ENCODE measurements at places on chromosomes 7 and 10.

DNA sequence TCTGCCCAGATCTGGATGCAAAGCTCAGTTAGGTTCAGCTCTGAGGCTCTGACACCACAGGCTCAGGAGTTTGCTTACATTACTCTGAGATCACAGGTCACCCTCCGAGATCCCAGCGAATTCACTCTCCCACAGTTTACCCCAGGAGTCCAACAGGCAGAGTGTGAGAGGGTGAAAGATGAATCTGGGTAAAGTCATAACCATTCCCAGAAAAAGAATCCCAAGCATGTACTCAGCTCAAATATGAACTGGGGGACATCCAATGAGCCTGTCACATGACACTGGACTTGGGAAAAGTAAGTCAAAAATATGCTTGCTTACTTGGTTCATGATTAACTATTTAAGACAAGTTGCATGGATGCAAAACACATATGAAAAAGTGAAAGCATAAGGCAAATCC lies 110.3 kb upstream of the ARID5B start:
- DNase-seq = no peak

DNA sequence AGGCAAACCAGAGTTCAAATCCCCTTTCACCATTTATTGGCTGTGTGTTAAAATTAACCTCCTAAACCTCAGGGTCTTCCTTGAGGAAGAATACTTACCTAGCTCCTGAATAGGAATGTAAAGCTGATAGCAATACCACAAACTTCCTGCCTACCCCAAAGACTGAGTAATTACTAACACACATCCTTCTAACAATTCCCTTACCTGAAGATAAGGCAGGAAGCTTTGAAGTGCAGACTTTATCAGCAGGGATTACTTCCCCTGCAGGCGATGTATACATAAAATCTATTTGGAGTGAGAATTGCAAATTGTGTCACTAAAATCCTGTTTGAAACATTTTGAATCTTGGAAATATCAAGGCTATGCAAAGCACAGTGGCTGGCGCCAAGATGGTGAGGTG lies 21.2 kb downstream of the EVX1 start:
- DNase-seq = no peak

- no peak for DNase-seq
These were observed 21.4 kb downstream of the LEP start for GRCh38 chr7:128262273-128263028.

DNA sequence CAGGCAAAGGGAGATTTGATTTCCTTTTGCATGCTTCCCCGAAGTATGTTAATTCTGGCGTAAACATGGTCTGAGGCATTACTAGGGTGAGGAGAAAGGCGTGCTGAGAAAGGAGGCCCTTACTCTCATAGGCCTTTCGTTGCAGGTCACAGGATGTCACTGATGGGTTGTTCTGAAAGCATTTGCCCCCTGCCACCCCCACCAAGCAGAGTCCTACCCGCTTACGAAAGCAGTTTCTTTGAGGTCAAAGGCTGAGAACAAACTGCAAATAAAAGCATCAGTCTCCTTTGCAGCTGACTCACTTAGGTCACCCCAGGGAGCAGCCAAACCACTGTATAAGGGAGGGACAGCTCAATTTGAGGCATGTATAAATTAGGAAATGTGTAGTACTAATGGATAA lies 57.1 kb downstream of the BPGM start:
- DNase-seq = no peak

DNA sequence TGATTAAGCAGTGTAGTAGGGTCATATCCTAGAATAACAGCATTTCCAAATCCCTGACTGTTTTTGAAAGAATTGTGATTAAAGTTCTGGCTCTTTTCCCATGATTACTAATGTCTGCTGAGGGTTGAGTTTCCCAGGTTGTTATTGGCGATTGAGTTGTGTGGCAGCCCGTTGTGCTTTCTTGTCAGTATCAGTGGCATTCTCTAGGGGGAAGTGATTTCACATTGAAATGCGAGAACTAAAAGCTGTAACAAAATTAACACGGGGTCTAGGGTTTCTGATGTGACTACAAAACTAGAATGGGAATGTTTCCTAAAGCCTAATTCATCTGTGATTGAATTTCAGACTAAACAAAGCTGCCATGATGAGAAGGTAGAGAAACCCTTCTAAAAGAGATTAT lies 349.4 kb downstream of the EXOC4 start:
- DNase-seq = no peak

DNA sequence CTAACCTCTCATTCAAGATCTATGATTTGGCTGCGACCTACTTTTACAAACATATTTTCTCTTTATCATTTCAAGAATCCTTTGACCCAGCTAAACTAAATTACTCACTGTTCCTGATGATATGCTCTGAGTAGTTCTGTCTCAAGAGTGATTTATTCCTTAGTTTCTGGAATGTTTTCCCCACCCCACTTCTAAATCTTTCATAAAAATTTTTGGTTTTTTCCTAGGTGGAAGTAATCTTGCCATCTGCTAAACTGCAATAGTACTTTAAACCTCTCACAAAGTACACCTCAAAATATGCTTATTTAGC lies 170.8 kb downstream of the DNAJC1 start:
- no peak for DNase-seq

- DNase-seq = no peak
These were observed 518.0 kb downstream of the AUTS2 start for GRCh38 chr7:70116244-70116643.

DNA sequence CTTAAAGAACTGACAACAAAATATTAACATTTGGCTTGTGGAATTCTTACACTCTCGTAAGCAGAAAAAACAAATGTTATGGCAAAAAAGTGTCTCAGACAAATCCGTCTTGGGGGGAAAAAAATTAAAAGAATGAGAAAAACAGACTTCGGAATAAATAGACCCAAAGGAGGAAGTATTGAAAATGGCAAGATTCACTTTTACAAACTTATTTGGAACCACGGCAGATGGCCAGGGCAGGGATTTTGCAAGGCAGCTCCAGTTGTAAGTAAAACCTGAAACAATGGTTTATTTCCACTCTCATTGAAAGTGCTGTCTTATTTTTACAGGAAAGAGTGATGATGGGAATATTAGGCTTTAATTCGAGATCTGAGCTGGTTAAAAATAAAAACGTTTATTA lies 1.5 kb upstream of the ZNF438 start:
- DNase-seq = no peak

- no peak for DNase-seq
These were observed at the start of gene C10orf105 for GRCh38 chr10:71719464-71720201. Gene C10orf105 (minus strand): TSS chr10:71719778. CDS start chr10:71716337, 3,441 bp downstream.

DNA sequence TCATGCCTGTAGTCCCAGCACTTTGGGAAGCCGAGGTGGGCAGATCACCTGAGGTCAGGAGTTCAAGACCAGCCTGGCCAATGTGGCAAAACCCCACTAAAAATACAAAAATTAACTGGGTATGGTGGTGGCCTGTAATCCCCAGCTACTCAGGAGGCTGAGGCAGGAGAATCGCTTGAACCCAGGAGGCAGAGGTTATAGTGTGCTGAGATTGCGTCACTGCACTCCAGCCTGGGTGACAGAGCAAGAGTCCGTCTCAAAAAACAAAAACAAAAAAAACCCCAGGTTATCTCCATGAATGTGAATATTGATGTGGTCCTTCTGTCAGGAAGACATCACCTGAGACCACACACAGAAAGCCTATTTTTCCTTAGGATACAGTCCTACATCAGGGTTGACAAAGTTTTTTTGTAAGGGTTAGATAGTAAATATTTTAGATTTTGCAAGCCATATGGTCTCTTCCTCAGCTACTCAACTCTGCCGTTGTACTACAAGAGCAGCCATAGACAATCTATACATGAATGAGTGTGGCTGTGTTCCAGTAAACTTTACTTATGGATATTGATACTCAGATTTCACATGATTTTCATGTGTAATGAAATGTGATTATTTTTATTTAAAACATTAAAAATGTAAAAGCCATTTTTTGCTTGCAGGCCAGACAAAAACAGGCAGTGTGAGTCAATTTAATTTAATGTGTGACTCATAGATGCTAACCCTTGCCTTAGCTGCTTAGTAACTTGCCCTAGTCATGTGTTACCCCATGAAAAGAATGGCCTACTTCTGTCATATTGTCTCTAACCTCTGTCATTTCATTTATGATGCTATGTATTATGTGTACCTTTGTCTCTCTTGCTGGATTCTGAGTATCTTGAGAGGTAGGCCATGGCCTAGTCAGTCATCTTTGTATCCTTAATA lies 78.1 kb downstream of the TPST1 start:
- DNase-seq = no peak

- DNase-seq = no peak
These were observed 96.9 kb downstream of the HIPK2 start for GRCh38 chr7:139680676-139681462.

- no peak for DNase-seq
These were observed 37.8 kb upstream of the DIP2C start for GRCh38 chr10:727162-727790.

Data from stimulated activated CD8-positive, alpha-beta memory T cell treated with anti-CD3 and anti-CD28 coated beads, Interleukin-4, amount 100 ng/mL, for 1 hour (primary cell).